ENCODE measurements at places on chromosomes 7 and 10.

DNA sequence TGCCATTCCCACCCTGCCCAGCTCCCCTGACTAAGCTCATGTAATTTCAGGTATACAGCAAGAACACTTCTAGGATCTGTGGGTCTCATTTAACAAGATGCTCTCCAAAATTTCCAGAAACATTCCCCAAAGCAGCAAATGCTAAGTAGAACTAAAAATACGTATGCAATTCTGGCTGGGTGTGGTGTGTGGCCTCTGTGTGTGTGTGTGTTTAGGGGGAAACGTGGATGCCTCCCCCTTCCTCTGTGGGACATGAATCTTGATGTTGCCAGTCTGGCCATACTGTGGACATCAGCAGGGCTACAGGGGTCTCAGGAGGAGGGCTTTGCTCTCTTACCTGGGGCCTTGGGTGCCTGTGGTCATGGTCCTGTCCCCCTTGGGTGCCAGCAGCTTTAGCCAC, 18.4 kb downstream of the EMX2 start:
- DNase-seq: no peak

- DNase-seq: no peak
These were observed 303.1 kb upstream of the NPSR1 start for GRCh38 chr7:34354899-34355298.

GRCh38 chr7:121557034-121557892, 161.2 kb upstream of the FAM3C start:
- DNase-seq: no peak

DNA sequence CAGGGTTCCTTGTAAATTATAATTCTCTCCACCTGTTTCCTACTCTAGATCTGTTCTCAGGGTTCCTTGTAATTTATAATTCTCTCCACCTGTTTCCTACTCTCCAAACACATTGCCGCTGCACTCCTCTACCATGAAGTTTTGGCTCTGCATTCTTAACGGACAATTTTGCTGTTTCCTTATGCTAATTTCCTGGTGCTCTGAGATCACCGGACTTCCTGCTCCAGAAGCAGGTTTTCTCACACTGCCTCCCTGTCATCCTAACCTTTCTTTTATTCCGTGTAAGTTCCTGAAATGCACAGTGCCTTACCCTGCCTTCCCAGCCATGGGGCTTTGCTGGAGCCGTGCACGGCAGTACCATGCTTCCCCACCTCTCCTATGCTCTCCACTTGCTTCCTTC, 256.8 kb downstream of the PLXNA4 start:
- DNase-seq: no peak

- no peak for DNase-seq
These were observed 71.9 kb upstream of the HABP2 start for GRCh38 chr10:113480851-113481502.

GRCh38 chr7:25028370-25029021, 48.5 kb upstream of the OSBPL3 start:
- DNase-seq: no peak

GRCh38 chr7:16739863-16740622, 13.5 kb upstream of the TSPAN13 start:
- DNase-seq: no peak

DNA sequence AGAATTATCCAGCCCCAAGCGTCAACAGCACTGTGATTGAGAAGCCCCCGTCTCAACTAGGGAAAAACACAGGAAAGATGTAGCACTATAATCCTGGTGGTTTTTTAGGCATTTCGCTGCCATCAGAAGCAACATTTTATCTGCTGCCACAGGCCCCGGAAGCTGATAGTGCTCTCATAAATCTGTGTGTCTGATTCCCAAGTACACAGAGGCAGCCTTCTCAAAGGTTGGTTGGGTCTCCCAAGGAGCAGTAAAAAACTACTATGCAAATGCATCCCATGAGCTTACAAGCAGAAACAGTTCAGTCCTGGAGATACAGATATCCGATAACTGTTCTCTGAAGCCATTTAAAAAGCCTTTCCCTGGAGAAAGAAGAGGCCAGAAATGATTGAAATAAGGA, 45.8 kb upstream of the LYZL1 start:
- no peak for DNase-seq

DNA sequence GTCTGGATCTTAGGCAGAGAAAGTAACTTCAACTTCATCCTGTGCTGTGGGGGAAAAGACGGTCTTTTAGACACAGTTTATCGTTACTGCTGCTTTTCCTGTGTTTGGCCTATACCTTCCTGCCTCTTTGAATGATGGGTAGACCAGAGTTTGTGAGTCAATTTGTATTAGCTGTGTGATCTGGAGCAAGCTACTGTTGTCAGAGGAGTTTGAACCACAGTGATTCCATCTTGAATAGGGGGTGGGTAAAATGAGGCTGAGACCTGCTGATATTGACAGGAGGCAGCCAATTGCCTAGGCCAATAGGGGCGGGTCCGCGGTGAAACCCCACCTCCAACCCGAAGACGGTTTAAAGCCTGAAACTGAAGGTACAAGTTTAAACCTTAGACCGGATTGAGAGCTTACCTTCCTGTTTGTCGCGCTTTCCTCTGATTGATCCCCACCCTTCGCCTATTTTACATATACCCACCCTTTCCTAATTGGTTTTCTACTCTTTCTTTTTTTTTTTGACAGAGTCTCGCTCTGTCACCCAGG, 35.8 kb upstream of the EIF4H start:
- no peak for DNase-seq

- no peak for DNase-seq
These were observed 78.0 kb downstream of the XPNPEP1 start for GRCh38 chr10:109845308-109845707.
